ENCODE measurements at places on chromosomes 5 and 9. TPM values are rescaled to one million over a fixed set of nuclear protein-coding genes. Genes with fewer than 3 reads are reported as not detected.

Gene PLPP7
- 5.9 TPM for total RNA-seq

Gene SOX30
- total RNA-seq = under 0.01 TPM

DNA sequence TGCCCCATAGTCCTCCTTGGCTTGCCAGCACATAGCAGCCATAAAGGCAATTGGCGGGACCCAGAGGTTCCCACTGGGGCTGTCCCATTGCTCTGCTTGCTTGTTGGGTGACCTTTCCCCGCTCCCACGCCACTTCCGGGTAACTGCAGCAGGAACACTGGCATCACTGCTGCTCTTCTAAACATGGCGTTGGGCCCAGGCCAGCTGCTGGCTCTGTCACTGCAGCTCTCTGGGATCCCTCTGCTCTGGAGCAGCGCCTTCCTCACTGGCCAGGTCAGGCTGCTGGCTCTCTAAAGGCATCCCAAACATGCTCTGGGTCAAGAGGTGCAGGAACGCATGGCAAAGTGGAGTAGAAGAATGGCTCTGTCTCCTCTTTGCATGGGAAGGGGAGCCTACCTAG, 92.9 kb downstream of the DRD1 start:
- DNase-seq = no peak

DNA sequence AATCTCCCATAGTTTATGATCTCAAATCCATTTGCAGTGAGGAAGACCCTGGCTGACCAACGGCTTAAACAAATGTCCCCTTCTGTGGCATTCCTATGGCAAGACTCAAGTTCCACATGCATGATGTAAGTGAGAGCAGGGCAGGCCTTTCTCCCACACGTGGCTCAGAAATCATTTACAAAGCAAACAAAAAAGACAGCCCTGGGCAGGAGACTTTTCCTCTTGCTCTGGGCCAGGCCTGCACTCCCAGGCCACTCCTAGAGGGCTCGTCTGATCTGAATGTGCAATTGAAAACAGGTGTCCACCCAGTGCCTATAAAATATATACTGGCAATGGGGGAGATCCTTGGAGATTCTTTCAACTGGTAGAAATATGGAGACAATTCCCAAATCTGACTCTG, 123.1 kb downstream of the DMRT2 start:
- no peak for DNase-seq

Measured in hematopoietic multipotent progenitor cell (in vitro differentiated cells).